Urothelium cell line (cell line): ENCODE measurements at places on chromosomes 12 and 14.
A peak's percentile ranks its signal among the peaks of the same experiment; 100 is the strongest.

DNA sequence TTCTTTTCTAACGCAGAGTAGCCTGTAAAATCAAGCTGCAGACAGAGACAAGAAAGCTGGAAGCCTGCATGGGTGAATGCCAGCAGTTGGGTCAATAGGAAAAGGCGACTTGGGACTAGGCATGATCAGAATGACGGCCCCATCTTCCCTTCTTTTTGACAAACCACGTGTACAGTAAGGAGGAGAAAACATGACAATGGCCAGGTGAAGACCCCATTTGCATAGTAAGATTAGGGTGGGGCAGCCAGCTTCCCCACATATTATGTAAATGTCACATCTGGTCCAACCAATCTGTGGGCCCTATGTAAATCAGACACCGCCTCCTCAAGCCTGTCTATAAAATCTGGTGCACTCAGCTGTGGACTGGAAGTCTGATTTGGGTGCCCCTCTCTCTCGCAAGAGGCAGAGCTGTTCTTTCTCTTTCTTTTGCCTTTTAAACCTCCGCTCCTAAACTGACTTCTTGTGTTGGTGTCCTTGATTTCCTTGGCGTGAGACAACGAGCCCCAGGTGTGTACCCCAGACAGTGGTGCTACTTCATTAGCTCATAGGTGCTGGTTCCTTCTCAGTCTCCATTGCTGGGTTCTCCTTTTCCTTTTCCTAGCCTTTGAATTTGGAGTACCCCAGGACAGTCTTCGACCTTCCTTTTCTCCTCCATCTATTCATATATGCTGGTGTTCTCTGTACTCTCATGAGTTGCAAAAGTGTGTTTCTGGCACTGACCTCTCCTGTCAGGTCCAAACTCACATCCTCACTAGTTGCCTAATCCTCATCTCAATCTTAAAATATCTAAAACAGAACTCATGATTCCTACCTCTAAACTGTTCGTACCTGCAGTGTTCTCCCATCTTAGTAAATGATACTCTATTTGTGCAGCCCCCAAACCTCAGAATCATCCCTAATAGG is 9.4 kb upstream of the DHRS7 start:
- no peak for DNase-seq

- DNase-seq: peak; percentile 93
Measured at GRCh38 chr12:124680863-124681778, 113.7 kb upstream of the NCOR2 start.

- no peak for DNase-seq
Measured at GRCh38 chr12:28121433-28121832, 68.8 kb upstream of the CCDC91 start.

- no peak for DNase-seq
Measured at GRCh38 chr12:88309546-88309945, 167.4 kb downstream of the TMTC3 start.

DNA sequence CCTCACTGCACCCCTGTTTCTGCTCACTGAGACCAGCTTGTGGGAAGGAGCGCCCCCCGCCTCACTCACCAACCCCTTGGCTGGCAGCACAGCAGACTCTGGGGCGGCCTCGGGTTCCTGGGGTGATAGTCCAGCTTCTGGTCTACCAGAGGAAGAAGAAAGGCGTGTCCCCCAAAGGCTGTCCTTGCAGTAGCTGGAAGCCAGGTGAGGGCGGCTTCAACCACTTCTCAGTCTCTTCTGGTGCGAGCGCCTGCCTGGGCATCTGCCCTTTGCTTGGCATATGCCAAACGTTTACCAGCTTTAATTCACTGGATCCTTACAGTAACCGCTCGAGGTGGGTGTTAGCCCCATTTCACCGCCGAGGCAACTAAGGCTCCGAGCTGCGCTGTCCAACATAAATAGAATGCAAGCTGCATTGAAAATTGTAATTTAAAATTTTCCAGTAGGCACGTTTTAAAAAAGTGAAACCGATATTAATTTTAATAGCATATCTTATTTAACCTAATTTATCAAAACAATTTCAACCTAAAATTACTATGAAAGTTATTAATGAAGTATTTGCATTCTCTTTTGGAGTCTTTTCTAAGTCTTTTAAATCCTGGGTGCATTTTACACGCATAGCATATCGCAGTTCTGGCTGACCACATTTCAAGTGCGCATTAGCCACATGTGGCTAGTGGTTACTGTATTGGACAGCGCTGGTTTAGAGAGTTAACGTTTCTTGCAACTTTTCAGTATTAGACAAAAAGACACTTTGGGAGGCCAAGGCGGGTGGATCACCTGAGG is 872 bp downstream of the FAM177A1 start:
- peak; percentile 40 for DNase-seq

GRCh38 chr12:67919406-67919805 is 69.8 kb upstream of the IFNG-AS1 start:
- no peak for DNase-seq

- no peak for DNase-seq
Measured at GRCh38 chr14:55285048-55285652, 13.9 kb downstream of the FBXO34 start.

- DNase-seq: no peak
Measured at GRCh38 chr12:92900941-92901340, 28.2 kb downstream of the EEA1 start.

DNA sequence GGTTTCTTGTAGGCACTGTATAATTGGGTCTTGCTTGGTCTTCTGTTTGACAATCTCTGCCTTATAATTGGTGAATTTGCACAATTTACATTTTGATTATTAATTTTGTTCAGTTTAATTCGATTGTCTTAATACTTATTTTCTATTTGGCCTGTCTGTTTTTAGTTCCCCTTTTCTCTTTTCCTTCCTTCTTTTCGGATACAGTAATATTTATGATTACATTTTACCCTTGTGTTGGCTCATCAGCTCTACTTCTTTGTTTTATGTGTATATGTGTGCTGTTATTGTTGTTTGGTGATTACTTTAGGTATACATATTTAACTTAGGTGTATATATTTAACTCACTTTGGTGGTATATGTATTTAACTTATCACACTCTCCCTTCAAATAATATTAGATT is 12.8 kb upstream of the BEGAIN start:
- DNase-seq: no peak

DNA sequence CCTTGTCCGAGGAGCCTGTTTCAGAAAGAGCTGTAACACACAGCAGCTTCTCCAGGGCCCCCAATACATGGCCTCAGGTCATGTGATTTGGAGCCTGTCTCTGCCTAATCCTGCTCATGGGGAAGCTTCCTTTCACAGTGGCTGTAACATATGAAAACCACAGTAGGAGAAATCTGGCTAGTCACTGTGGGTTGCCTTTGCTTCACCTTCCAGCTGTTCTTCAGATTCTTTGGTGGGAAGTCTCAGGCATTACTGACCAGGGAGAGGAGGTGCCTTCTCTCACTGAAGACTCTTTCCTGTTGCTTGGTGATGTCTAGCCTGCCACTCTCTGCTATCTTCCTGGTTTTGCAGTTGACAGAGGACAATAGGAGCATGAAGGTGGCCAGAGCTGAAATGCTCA is 350.6 kb downstream of the DPF3 start:
- no peak for DNase-seq

DNA sequence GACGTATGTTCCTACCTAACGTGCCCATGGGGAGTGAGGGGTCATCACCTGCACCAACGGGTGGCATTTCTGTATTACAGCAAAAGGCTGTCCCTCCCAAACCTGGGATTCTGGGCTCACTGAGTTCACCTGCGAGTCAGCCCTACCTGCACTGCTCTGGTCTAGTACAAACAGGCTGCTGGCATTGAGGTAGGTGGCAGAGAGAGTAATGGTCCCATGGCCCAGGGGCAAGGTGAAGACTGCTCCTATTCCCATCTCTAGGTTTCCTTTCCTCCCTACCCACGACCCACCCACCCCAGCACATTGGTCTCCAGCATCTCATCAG is 421 bp downstream of the SUOX start:
- DNase-seq: no peak

DNA sequence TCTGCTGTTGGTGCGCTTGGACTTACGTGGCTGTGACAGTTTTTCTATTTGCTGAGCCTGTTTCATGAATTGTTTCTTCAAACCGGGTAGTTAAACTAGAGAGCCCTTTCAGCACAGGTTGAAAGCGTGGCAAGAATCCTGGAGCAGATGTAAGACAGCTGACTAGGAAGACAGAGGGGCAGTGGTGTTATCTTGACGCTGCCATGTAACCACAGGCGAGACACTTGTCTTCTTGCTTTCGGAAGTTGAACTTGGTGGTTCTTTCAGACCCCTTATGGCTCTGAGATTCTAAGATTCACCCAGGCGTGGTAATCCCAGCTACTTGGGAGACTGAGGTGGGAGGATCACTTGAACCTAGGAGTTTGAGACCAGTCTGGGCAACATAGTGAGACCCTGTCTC is 4.3 kb downstream of the EMP1 start:
- DNase-seq: no peak

DNA sequence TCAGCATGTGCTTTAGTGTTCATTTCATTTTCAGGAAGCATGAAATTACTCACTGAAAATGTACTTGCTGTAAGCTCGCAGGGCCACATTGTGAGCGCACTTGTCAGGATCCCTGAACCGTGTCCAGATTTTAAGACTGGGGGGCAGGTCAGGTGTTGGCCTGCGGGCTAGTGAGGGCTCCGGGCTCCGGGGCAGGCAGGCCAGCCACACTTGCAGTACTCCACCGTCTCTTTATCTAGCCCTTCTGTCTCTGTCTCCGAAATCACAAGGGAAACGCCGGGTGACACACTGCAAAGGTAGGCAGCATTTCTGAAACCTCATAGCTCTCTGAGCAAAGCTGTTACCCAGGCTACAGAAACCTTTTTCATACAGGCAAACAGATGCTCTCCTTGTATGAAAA is 98.7 kb downstream of the EML1 start:
- DNase-seq: no peak
